Astrocyte of the spinal cord (primary cell): ENCODE measurements at places on chromosomes 12 and 14.

GRCh38 chr12:113341535-113341934, 6.6 kb upstream of the SLC8B1 start:
- no peak for DNase-seq

DNA sequence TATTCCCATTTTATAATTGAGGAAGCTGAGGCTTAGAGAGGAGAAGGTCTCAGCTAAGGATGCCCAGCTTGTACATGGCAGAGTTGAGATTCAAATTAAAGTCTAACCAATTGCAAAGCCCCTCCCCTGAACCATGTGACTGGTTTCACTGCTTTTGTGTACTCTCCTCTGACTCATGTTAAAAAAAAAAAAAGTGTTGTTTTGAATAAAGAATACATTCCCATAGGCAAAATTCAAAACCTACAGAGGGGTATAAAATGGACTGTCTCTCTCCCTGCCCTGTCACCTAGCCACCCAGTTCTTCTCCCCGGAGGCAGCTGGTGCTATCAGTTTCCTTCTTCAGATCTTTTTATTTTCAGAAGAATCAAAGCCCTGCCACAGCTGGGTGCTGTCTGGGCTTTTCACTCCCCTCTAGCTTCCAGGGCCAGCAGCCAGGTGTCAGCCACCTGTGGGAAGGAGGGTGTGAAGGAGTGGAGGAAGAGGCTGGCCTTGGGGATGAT, 5.4 kb downstream of the PSMD9 start:
- DNase-seq = peak; percentile 67

DNA sequence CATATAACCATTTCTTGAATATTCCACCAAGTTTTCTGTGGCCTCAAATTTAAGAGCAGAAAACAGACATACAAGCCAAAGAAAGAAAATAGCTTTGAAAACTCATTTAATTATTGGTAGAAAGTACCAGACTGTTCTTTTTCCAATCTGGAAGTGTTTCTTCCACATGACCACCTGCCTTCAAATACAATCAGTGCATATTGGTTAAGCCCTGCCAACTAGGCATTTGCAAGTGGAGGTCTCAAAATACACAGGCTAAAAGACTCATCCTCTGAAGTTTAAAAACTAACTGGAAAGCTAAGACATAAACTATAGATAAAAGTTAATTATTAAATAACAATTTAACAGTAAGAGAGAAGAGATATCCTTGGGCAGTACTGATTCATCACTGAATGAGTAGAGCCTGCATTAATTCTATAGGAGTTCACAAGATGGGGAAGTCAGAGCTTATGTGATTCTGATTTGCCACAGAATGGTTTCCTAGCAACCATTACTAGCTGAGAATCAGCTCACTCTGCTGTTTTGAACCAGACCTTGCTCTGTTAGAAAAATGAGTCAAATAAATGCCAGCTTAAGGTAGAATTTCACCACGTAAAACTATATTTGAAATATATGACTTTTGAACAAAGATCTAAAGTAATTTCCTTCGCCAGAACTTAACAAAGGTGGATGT, 433.8 kb downstream of the FUT8 start:
- DNase-seq = no peak

DNA sequence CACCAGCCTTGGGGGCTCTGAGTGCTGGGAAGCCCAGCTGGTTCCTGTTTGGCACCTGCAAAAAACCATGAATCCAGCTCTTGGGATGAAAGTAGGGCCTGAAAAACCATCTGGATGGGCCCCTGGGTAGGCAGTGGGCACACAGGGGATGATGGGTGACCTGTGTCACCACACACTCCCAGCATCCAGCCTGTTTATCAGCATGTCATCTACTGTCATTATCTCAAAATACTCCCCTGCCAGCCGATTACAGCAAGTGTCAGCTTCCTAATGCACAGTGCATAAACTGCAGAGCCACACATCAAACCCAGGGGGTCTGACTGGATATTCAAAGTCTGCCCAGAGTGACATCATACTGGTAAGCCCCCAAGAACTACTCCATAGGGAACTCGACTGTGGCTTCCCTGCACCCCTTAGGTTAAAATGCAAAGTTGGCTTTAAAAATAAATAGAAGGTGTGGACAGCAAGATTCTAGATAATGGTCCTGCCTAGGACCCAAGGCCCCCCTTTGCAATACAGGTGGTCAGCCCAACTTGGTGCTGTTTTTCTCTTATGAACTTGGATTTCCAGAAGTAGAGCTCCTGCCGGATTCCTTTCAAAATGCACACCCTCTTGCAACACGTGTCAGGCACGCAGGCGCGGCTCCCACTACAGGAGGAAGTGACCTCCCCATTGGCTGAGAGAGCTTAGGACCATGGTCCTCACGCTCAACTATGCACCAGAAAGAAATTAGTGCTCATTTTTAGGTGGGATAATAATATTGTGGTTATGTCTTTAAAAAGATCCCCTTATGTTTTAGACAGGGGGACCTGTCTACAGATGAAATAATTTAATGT, 94.1 kb downstream of the GCH1 start:
- DNase-seq = no peak

DNA sequence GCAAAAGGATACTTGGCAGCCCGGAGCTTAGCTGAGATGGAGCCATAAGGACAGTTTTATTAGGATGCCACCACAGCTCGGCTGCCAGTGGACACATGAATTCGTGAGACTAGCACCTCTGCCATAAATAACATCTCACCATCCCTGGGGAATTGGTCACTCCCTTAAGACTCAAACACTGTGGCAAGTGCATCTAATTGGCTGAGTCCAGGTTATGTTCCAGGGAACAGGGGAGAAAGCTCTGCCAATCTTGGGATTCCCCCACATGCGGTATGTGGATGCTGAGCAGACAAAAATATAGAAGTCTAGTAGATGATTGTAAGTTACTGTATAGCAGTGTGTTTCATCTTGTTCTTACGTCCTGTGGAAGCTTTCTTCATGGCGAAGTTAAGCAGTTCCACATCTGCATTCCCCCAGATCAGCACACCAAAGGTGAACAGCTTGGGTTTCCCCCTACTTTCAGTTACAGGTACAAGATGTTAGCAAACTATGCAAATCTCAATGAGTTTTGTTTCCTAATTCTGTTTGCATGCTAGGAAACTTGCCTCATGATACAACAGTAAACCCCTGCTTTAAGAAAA, 131.1 kb downstream of the ETV6 start:
- no peak for DNase-seq

- no peak for DNase-seq
These were observed 35.9 kb downstream of the ALDH1L2 start for GRCh38 chr12:105048315-105048714.
